ENCODE measurements at places on chromosomes 16 and 17.

DNA sequence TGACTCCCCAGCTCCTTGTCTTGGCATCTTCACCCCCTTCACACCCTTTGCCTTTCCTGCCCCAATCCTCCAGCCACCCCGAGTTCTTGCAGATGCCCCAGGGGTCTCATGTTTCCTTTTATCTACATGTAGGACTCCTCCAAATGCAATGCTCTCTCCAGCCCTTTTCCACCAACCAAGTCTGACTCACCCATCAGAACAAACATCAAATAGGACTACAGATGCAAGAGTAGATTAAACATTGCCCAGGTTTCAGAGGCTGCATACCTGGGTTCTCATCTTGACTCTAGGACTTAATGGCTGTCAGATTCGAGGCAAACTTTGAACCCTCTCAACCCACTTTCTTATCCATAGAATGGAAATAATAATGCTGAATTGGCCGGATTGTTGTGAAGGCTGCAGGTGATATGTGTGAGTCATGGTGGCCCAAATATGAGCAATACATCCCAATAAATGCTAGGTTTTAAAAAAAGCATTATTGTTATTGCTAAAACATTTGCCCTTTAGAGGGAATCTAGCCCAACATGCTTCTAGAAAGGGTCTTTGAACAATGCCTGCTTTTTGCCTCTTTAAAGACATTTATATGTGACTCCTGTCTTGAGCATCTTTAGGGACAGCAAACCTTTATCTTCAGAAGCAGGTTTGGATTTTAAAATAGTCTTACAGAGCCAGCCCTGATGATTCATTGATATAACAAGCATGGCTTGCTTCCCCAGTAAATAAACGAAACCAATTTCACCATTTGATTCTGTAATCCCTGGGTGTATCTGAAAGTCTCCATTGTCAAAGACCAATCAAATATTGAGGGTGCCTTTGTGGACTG, 310.1 kb downstream of the FOXL1 start:
- no peak for DNase-seq

DNA sequence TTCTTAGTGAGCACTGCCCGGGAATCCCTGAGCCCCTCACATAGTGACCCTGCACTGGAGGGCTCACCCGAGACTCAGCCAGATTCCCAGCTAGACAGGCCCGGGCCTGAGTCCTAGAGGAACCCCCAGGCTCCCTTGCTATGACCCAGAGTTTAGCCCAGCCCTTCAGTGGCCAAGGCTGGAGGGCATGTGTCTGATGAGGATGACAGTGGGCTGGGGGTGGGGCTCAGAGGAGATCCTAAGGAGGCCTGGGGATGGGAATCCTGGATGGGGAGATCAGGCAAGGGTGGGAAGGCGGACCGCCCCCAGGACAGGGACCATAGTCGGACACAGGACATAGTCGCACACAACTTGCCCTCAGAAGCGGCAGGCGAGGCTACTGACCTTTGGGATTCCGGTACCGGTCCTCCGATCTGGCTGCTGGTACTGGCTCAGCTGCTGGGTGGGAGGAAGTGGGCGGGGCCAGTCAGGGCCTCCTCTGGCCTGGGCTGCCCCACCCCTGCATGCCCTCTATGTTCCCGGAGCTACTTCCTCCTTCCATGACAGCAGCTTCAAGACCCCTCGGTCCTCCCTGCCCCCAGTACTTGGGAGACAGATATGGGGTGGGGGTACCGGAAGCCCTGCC, 1.1 kb downstream of the CD79B start:
- DNase-seq: peak; percentile 83

GRCh38 chr17:58911741-58912343, 156.2 kb downstream of the PPM1E start:
- no peak for DNase-seq

GRCh38 chr16:83959656-83960434, 6.8 kb downstream of the OSGIN1 start:
- DNase-seq: no peak

GRCh38 chr17:74803388-74803930, 27.3 kb upstream of the NAT9 start:
- no peak for DNase-seq

GRCh38 chr17:14061666-14062560, 7.4 kb upstream of the COX10 start:
- DNase-seq: no peak
